T-cell (primary cell): ENCODE measurements at places on chromosomes 2 and 18.

GRCh38 chr2:130342020-130342532 lies 621 bp upstream of the IMP4 start:
- peak; percentile 81 for DNase-seq

GRCh38 chr2:119782308-119783027 lies 22.7 kb downstream of the PTPN4 start:
- DNase-seq, result no peak

- no peak for DNase-seq
Measured at GRCh38 chr2:105324732-105325131, 4.8 kb downstream of the TGFBRAP1 start.

GRCh38 chr2:55489467-55490062 lies 30.0 kb upstream of the CFAP36 start:
- no peak for DNase-seq

DNA sequence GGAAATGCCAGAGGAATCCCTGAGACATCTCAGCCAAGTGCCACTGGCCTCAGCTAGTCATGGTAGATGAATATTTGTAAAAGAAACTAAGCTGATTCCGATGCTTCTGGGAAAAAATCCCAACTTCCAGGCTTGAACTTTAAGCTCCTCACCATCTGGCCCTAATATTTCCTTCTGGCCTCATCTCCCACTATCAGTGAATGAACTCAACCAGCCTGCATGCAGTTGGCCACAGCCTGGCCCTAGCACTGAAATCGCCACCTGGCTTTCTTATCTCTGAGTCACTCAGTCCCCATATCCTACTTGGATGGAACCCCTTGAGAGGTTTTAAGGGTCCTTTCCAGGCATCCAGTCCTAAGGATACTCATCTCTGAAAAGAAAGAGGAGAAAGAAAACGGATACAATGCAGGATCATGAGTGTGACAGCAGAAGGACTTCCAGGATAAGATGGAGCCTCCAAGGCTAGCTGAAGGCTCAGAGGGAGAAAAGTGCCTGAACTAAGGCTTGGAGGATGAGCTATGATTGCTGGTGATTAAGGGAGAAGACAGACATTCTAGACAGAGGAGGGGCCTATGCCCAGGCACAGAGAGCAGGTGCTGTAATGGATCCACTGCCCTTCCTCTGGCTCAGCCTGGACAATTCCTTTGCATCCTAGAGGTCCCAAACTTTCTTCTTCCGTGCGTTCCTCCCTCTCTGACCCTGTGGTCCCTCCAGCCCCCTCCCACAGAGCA lies 141.5 kb upstream of the MYCN start:
- no peak for DNase-seq

DNA sequence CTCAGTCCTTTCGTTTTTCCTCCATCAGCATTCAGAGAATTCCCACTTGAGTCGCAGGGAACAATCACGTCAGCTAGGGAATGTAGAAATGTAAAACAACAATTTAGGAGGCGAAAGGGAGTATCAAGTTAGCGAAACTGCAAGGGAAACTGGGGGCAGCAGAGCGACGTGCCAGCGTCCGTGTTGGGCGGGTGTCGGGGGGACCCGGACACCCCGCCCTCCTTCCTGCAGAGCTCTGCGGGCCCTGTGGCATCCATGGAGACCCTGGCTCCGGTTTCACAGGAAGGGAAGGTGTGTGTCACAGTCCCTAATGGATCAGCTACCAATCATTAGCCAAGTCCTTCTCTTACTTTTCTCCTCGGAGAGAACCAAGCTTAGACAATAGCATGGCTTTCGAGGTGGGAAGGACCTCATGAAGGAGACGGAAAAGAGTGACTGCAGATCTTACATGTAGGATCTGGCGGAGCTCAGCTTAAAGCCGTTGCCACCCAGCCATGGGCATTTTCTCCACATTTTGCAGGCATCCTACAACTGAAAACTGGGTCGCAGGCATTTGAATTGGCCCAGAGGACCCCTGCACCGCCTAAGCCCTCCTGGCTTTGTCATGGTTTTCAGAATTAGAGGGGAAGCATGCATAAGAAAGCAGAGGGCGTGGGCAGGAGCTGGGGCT lies 33.7 kb downstream of the SOX11 start:
- no peak for DNase-seq

- no peak for DNase-seq
Measured at GRCh38 chr18:58547864-58548263, 81.0 kb downstream of the ALPK2 start.

- no peak for DNase-seq
Measured at GRCh38 chr18:49621301-49621700, 59.4 kb downstream of the LIPG start.

GRCh38 chr18:45249246-45249661 lies 366.0 kb upstream of the SLC14A2 start:
- DNase-seq, result no peak

GRCh38 chr2:154693741-154694340 lies 4.7 kb upstream of the KCNJ3 start:
- no peak for DNase-seq
